ENCODE measurements at places on chromosomes 3 and 15.

GRCh38 chr15:67370206-67370954, 115.8 kb downstream of the IQCH start:
- DNase-seq: no peak

DNA sequence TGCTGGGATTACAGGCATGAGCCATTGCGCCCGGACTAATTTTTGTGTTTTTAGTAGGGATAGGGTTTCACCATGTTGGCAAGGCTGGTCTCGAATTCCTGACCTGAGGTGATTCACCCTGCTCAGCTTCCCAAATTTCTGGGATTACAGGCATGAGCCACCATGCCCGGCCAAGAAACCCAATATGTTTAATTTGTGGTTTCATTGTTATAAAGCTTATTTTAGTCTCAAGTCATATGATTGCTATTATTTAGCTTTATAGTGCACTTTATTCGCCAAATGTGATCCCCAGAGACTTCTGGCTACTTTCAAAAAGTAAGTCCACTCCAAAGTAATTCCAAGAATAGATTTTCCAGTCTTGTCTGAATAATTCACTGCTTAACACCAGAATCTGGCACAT, 19.3 kb upstream of the SLC4A7 start:
- no peak for DNase-seq

DNA sequence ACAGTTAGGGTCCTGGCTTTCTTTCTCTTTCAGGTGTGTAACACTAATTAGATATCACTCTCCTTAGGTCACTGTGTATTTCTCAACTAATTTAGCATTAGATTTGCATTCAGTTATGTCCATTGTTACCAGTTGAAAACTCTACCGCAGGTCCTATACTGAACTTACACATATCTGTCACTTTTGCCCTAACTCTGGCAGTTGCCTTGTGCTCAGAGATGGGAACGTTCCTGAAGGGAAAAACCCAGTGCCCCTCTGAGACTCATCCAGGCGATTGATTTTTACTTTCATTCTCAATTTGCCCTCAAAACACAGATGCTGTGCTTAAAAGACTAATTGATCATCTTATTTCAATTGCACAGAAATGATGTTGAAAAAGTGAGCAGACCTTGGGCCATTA, 249.1 kb downstream of the ALCAM start:
- DNase-seq: no peak

- no peak for DNase-seq
These were observed 347.7 kb upstream of the ARPP21 start for GRCh38 chr3:35291471-35292236.

- no peak for DNase-seq
These were observed 686.9 kb downstream of the GRM7 start for GRCh38 chr3:7547826-7548225.

All from Right ventricle myocardium superior (tissue), 1 donor.